ENCODE measurements at places on chromosomes 6 and 20.

GRCh38 chr6:111070105-111071005 is 16.9 kb upstream of the SLC16A10 start:
- no peak for DNase-seq

- no peak for DNase-seq
Measured at GRCh38 chr20:9884061-9884460, 45.2 kb upstream of the PAK5 start.

GRCh38 chr20:8438748-8439147 is 306.7 kb downstream of the PLCB1 start:
- no peak for DNase-seq

GRCh38 chr20:6295127-6295866 is 172.5 kb upstream of the FERMT1 start:
- no peak for DNase-seq
